ENCODE measurements at places on chromosomes 3 and 15.

GRCh38 chr3:132432639-132433038 lies 15.3 kb downstream of the DNAJC13 start:
- no peak for DNase-seq

DNA sequence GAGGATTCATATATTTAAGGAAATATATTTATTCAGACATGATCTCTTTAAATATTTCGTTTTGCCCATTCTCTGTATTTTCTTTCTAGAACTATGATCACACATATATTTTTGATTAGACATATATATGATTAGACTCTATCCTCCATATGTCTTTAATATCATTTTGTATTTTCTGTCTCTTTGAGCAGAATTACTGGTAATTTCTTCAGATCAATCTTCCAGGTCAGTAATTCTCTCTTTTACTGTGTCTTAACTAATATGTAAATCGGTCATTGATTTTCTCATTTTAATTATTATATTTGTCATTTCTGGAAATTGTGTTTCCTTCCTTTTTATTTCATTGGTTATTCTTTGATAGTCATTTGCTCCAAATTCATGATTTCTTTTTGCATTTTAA lies 586.2 kb downstream of the NR2F2 start:
- DNase-seq, result no peak

GRCh38 chr3:57948080-57948671 lies 60.0 kb upstream of the FLNB start:
- no peak for DNase-seq

GRCh38 chr15:73885954-73886700 lies 12.8 kb downstream of the TBC1D21 start:
- DNase-seq, result no peak

DNA sequence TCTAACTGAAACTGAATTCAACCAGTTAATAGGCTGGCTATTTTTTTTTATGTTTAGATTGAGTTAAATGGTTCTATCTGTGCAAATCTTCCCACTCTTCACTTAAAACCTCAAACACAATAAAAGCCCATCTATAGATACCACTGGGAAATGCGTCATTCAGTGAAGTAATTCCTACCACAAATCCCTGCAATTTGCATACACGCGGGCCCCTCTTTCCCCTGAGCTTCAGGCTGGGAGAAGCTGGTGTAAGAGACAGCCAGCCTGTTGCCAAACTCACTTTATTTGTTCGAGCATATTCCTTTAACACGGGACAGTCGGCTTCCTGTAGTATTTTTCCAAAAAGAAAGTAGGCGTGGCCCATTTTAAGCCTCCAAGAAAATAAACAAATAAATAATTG lies 26.0 kb upstream of the MCTP2 start:
- DNase-seq, result no peak
